ENCODE measurements at places on chromosomes 7 and 10.

DNA sequence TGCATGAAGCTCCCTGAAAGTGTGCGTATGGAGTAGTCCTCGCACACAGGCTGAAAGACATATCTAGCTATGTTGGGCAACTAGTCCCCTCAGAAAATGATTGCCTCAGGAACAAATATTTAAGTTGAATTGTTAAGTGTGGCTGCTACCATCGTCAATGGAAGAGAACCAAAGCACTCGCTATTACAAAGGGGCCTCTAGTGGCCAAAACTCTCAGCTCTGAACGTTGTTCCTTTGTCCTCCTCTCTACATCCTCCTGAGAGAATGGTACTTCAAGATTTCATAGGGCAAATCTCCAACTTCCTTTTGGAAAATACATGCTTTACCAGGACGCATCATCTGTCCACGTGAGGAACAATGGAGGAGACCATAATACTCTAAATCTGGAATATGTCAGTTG, 209.9 kb downstream of the NRG3 start:
- DNase-seq, result no peak

GRCh38 chr10:14949291-14949690, 4.6 kb downstream of the DCLRE1C start:
- DNase-seq, result no peak

DNA sequence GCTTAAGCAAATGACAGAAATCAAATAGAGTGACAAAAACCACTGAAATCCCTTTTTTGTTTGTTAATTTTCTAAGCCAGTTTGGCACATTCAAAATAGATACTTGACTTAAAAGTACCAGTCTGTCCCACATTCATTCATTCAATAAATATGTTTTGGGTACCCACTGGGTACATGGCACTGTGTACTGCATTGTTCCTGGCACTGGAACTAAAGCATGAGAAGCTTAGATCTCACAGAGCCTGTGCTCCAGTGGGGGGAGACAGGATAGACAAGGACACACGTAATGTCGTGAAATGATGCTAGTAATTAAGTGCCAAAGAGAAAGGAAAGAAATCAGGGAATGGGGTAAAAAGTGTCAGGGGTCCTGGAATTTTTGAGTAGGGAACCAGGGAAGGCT, 13.0 kb downstream of the MTURN start:
- DNase-seq, result no peak

GRCh38 chr7:53476566-53476965, 441.1 kb downstream of the POM121L12 start:
- DNase-seq, result no peak

DNA sequence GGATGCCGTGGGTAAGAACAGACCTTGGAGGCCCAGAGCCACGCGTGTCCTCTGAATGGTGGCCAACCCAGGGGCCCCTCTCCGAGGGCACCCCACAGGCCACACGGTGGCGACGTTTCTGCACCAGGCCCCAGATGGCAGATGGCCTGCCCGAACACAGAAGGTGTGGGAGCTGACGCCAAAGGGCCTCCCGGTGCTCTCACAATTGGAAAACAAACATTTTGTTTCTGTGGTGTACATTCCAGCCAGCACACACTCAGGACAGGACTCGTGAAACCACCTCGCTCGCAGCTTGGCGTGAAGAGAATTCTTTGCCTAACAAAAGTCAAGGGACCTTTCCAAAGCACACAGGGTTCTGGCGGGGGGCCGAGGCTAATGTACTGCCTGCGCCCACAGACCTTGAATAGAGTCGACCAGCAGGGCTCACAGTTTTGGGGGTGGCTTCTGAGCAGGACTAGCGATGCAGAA, 112.1 kb downstream of the FAM53B start:
- DNase-seq, result no peak

- DNase-seq, result no peak
Measured at GRCh38 chr7:13448243-13448642, 541.2 kb downstream of the ETV1 start.

DNA sequence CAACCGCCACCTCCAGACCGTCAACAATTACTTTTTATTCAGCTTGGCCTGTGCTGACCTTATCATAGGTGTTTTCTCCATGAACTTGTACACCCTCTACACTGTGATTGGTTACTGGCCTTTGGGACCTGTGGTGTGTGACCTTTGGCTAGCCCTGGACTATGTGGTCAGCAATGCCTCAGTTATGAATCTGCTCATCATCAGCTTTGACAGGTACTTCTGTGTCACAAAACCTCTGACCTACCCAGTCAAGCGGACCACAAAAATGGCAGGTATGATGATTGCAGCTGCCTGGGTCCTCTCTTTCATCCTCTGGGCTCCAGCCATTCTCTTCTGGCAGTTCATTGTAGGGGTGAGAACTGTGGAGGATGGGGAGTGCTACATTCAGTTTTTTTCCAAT, 146.6 kb downstream of the CHRM2 start:
- no peak for DNase-seq

DNA sequence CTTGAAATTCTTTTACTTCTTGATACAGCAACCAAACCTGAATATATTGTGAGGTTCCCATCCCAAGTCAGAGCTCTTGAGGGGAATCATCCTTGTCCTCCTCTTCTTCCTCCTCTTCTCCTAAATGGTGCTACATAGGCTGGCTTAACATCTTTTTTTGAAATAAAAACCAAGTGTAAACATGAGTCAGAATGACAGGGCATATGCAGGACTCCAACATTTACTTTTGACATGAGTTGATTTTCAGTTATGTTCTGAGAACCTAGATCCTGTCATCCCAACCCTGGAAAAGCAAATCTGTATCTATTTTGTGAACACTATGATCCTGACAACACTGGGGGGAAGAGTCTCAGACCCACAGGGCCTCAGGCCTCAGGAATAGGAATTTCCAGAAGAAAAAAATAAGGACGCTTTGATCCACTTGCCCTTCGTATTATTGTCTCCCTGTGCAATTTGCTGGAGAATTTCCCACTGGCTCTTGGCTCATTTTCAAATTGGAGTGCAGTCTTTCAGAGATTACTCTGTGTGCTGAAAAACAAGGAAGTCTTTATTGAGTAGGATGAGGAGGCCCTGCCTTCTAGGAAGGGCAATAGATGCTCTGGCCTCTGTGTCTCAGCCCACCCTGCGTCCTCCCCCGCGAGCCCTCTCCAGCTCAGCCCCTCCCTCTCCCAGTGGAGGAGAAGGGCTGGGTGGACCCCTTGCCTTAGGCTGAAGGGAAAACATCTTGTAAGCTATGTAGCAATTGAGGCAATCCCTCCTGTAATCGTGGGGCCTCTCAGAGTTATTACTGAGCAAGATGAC, 121.6 kb downstream of the CREB5 start:
- DNase-seq, result peak; percentile 11

GRCh38 chr7:7819442-7820247, 101.2 kb upstream of the RPA3 start:
- no peak for DNase-seq

GRCh38 chr10:49202266-49202665, 14.1 kb upstream of the TMEM273 start:
- no peak for DNase-seq

- no peak for DNase-seq
Measured at GRCh38 chr10:43965918-43966570, 317.4 kb upstream of the ZNF32 start.

DNA sequence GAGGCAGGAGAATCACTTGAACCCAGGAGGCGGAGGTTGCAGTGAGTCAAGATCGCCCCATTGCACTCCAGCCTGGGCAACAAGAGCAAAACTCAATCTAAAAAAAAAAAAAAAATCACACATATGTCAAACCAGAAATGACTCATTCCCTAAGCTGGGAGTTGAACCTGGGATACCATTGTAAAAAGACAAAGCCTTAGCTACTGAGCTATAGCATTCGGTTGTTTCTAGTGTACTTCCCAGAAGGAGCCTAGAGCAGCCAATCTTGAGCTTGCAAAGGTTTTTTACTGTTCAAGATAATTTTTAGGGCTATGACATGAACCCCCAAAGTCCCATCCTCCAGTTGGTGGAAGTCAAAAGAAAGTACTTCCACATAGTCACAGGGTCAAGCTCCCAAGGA, 87.9 kb downstream of the ZNF467 start:
- DNase-seq, result no peak

GRCh38 chr10:119750391-119751230, 24.8 kb downstream of the INPP5F start:
- DNase-seq, result peak; percentile 65

DNA sequence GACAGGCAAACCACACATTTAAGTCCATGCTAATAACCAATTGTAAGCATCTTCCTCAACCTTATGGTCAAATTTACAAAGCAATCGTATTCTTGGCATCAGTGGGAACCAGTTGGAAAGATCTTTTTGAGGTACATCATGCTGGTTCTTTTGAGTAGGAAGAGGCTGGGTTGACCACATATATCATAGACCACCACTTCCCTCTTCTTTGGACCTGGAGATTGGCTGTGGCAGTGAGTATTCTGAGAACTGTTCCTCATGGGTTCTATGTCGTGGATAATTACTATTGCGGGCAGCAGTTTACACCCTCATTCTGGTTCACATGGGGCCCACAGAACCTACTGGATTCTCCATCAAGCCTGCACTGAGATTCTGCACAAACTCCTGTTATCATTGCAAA, 35.5 kb upstream of the C1GALT1 start:
- no peak for DNase-seq

DNA sequence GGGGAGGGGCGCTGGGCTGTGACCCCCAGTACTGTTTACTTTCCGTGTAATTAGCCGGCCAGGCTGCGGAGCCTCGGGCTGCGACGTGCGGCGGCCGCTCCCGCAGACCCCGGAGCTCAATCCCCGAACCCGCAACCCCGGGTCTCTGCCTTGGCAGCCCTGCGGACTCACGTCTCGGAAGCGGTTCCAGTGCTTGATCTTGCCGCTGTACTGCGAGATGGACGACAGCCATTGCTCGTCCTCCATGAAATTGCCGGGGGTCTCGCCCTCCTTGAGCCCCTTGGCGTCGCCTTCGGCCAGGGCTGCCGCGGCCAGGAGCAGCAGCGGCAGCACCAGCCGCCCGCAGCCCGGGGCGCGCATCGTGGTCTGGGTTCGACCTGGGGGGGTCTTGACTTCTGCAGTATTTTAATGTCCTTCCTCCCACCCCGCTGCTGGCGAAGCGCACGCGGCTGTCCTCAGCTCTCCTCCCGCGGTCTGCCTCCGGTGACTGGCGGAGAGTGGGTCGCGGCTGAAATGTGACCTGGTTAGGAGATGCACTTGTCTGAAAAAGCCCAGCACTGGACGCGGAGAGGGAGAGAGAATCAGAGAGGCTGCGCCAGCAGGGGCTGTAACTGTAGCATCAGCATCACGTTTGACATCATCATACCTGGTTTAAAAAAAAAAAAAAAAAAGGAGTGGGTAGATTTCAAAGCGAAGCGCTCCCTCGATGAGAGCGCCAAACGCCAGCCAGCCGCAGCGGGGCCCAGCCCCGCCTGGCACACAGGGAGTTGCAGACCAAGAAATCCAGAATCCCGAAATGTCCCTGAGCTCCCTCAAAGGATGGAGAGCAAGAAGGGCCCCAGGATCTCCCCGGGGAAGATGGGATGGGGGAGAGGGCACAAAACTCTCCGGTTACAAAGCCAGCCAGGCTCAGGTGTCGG, at the start of gene SPOCK2:
SPOCK2 (minus strand) TSS at position 583 of the 920 bp plus-strand sequence; CDS start at position 360, 223 bp downstream.
- DNase-seq, result peak; percentile 50

GRCh38 chr7:101308245-101309085, 13.1 kb downstream of the IFT22 start:
- peak; percentile 84 for DNase-seq

DNA sequence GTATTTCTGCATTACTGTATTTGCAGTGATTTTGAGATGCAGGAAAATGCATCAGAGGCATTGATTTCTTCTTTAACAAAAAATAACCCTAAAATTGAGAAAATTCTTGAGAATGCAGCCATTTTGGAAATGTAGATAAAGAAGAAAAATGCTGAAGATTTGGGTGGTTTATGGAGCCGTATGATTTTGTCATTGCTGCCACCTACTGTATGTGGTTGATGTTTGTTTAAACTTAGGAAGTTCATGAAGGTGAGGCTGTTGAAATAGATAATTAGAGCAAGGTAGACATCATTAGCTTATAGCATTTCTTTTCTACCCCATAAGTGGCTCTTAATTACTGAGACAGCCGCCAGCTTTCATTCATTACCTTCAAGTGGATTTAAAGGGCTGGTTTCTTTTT, 92.1 kb upstream of the SAMD8 start:
- DNase-seq, result no peak

DNA sequence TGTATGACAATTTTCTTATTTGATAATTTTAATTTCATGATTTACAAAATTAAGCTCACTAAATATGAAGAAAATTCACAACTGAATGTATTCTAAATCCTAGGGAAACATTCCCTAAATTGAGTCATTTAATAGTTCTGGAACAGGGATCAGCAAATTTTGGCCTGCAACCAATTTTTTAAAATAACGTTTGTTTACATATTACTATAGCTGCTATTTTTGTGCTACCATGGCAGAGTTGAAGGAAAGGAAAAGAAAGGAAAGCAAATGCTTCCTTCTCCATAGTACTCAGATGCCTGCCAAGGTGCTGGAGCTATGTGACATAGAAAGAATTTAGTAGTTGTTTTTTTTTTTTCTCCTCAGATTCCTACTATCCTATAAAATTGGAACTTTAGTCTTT, 1307.7 kb upstream of the LRRTM3 start:
- DNase-seq, result no peak
